ENCODE measurements at places on chromosomes 7 and 10.

- no peak for DNase-seq
Observed at GRCh38 chr7:1749351-1749863, 79.3 kb downstream of the ELFN1 start.

DNA sequence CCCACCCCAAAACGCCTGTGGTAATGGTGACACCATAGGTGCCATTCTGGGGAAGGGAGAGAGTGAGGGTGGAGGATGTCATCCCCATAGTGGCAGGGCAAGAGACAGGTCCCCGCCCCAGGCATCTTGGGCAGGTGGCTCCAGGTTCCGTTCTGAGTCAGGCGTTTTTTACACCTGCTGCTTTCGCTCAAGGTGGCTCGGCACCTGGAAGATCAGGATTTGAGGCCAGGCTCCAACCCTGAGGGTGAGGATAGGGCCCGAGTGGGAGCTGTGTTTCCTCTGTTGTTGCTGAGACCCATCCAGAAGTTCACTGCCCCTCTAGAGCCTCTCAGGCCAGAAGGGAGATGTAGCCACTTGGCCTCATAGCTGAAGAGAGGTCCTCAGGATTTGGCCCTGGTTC, 36.6 kb upstream of the DUSP5 start:
- no peak for DNase-seq

GRCh38 chr7:25109276-25109675, 15.8 kb downstream of the CYCS start:
- DNase-seq = no peak

DNA sequence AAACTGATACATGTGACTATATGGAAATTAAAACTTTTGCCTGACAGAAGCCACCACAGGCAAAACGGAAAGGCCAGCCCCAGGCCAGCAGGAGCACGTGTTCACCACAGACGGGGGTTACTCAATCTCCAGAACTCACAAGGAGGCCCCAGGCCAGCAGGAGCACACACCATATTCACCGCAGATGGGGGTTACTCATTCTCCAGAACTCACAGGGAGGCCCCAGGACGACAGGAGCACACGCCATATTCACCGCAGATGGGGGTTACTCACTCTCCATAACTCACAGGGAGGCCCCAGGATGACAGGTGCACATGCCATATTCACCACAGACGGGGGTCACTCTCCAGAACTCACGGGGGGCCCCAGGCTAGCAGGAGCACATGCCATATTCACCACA, 61.5 kb downstream of the NKX6-2 start:
- no peak for DNase-seq

GRCh38 chr10:75525067-75525466, 93.6 kb downstream of the LRMDA start:
- no peak for DNase-seq

GRCh38 chr10:124522131-124522932, 60.7 kb downstream of the LHPP start:
- no peak for DNase-seq

- no peak for DNase-seq
Observed at GRCh38 chr10:92857904-92858514, 9.7 kb downstream of the EXOC6 start.

GRCh38 chr7:99365318-99366141, 9.0 kb upstream of the ARPC1B start:
- DNase-seq = peak; percentile 64

GRCh38 chr10:50600831-50601477, 22.8 kb downstream of the SGMS1 start:
- DNase-seq = no peak

DNA sequence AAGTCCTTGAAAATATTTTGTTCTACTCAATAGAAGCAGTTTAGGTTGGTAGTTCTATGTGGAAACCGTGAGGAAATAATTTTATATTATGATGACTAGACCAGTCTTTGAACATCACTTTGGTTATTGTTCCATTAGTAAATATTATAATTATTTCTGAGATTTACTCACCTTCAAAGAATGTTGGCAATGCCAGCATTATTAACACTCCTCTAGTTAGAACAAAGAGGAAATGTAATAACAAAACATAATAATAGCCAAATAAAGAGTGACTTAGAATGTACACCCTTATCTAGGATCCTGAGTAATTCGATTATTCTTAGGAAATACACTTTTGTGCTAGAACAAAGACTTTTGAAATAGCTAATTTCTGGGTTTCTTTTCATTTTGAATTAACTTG, 121.1 kb downstream of the CFTR start:
- DNase-seq = no peak

Measured in activated naive CD4-positive, alpha-beta T cell (primary cell).